ENCODE measurements at places on chromosomes 5 and 9.

DNA sequence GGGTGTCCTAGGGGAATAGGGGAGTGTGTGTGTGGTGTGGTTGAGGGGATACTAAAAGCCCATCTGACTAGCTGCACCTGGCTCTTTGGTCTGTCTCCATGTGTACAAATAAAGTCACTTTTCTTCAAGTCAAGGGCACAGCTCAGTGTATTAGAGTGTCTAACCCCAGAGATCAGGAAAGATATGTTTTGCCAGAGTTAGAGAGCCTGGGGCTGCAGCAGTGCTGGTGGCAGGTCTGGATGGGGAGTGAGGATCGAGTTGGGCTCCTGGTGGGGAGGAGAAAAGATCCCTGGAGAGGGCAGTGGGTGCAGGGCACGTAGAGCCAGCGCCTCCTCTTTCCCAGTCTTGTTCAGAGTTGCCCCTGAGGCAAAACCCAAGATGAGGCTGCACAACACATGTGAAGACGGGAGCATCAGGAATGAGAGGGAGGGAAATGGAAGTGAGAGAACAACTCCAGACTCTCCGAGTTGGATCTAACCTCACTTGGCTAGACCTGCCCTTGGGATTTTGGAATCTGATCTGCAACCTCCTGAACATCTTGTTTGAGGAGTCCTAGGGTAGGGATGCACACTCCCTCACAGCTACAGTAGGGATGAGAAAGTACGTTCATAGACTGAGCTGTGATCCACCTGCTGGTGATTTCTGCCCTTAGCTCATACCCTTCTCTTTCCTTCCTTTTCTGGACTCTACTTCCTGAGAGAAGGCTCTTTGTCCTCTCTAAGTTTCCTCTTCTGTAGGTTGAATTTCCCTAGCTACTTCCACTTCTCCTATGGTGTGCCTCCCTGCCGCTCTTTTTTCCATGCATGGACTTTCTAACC, 309.9 kb downstream of the ZSWIM6 start:
- DNase-seq: no peak

DNA sequence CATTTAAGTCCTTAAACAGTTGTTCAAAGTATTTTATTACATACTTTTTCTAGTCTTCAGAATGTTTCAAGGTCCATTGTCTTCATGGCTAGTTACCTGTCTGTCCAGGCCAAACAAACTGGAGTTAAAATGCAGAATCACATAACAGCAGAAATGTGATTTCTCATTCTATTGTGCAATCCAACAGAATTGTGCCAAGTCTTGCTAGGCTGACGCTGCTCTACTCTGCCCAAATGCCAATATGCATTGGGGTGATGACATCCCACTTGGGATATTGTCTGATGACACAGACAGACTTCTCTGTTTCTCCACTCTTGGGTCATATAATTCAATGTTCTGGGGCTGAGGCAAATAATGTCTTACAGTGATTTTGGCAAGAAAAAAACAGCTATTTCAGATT, 5.2 kb upstream of the SLC22A5 start:
- DNase-seq: no peak

- no peak for DNase-seq
Measured at GRCh38 chr5:57221049-57221568, 47.2 kb downstream of the GPBP1 start.

DNA sequence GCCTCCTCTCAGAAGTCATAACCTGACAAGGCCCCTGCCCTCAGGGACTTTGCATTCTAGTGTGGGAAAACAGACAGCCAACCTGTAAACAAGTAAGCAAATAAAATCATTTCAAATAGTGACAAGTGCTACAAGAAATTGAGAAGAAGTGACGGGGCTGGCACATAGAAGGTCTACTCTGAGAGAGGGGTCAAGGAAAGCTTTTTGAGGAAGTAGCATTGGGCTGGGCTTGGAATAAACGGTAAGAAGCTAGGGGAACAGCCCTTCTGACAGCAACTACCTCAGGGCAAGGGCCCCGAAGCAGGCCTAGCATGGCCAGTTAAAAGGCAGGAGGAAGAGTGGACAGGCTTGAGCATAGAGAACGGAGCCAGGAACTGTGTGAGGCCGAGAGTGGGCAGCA, 4.8 kb upstream of the SLC2A8 start:
- DNase-seq: no peak

GRCh38 chr5:68518286-68518685, 302.7 kb downstream of the PIK3R1 start:
- no peak for DNase-seq

DNA sequence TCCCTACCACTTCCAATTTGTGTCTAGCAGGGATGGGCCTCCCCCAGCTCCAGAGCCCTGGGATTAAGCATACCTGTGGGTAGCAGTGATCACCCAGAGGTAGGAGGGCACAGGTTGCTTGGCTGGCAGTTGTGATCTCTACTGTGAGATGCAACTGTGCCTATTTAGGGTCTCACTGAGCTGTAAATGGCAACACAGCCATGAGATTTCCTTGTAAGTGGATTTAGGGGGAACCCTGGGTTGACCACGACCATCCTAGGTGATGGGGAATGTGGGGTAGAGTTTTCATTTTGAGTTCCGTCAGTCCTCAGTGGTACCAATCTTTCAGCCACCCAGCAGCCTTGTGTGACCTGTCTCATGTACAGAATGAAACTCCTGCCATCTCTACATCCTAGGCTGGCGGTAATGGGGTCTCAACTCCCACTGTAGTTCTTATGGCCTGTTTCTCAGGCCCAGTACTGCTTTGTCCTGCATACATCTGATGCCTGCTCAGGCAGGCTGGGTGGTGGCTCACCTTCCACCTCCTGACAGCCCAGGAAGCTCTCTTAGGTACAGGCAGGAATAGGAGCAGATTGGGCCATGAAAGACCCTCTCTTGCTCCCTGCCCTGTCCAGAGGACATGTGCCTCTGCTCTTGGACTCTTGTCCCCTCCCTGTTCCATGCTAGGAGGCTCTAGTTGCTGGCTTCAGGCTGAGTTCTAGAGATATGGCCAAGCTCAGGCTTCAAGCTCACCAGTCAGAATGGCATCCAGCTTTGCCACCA, 8.1 kb downstream of the HNRNPAB start:
- DNase-seq: no peak

GRCh38 chr9:105854783-105855724, 160.7 kb downstream of the TMEM38B start:
- no peak for DNase-seq

DNA sequence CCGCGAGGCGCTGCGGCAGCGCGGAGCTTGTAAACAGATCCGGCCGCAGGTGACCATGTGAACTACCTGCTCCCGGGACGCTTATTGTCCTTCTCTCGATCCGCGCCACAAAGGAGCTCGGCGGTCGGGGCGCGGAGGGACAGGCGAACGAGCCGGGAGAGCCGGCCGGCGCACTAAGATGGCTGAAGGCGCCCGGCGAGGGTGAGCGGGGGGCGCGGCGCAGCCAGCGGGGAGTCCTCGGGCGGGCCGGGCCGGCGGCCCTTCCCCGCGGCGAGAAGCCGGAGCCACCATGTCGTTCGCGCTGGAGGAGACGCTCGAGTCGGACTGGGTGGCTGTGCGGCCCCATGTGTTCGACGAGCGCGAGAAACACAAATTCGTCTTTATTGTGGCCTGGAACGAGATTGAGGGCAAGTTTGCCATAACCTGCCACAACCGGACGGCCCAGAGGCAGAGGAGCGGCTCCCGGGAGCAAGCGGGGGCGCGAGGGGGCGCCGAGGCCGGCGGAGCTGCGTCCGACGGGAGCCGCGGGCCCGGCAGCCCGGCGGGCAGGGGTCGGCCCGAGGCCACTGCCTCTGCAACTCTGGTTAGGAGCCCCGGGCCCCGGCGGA, 535 bp downstream of the JMY start:
- DNase-seq: no peak

DNA sequence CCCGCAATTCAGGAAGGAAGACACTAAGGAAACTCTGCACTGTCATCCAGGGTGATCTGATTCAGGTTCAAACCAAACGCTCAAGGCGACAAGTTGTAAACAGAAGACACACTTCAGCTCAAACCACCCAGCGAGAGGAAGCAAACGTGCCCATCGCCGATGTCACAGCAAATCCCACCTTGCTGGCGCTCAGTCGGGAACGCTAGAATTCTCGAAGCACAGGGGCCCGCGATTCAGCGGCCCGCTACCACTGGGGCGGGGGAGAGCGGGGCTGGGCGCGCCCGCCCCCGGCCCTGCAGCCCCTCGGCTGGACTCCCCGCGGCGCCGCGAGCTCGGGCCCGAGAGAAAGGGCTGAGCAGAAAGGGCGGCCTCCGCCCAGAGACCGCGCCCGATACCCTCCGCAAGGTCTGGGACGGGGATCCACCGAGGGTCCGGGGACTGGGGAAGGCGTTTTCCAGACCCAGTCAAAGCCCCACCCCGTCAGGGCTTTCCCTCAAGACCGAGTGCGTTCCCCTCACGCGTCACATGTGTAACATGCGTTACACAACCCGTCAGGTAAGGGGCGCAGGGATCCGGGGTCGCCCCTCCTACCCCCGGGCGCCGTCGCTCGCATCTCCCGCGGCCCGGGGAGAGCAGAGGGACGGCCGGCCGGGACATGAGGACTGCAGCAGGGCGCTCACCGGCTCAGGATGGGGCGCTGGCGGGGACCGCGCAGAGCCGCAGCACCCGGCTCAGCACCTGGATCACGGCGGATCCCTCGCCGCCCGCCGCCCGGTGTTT, 469 bp downstream of the AGTPBP1 start:
- DNase-seq: no peak

- DNase-seq: no peak
Measured at GRCh38 chr5:129367883-129368282, 92.2 kb upstream of the ADAMTS19 start.

- DNase-seq: no peak
Measured at GRCh38 chr9:137162505-137163364, 7.1 kb downstream of the LRRC26 start.

GRCh38 chr5:127373858-127374491, 83.4 kb downstream of the MEGF10 start:
- DNase-seq: no peak

DNA sequence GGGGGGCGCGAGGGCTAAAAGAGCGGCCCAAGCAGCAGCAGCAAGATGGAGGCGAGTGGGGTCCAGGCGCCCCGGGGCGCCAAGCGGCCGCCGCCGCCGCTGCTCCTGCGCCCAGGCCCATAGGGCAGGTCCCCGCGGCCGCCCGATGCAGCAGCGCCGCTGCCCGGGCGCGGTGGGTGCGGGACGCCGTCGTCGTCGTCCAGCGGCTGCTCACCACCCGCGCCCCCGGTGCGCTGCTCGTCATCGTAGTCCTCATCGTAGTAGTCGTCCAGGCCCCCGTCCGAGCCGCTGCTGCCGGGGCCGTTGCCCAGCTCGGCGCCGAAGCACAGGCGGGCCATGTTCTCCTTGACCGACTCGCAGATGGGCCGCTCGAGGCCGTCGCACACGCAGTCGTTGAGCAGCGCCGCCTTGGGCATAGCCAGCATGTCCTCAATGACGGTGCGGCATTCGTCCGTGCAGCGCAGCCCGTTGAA, 1.5 kb downstream of the GAS1 start:
- DNase-seq: no peak

DNA sequence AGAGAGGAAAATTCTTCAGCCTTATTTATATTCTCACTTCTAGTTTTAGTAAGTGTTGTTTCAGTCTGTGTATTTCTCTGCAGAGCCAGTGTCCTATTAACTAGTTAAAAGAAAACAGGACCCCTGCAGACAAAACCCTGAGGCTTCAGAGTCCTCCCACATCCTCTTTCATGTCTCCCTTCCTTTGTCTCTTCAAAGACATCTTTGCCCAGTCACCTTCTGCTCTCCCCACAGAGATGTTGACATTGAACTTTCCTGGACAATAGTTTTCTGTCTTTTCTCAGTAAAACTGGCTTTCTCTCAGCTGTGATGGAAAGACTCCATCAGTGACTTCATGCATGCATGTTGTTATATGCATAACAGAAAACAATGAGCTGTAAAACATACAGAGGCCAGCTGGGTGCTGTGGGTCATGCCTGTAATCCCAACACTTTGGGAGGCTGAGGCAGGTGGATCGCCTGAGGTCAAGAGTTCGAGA, 20.2 kb downstream of the GRAMD2B start:
- no peak for DNase-seq

- DNase-seq: no peak
Measured at GRCh38 chr5:64814073-64814472, 45.3 kb downstream of the CWC27 start.

DNA sequence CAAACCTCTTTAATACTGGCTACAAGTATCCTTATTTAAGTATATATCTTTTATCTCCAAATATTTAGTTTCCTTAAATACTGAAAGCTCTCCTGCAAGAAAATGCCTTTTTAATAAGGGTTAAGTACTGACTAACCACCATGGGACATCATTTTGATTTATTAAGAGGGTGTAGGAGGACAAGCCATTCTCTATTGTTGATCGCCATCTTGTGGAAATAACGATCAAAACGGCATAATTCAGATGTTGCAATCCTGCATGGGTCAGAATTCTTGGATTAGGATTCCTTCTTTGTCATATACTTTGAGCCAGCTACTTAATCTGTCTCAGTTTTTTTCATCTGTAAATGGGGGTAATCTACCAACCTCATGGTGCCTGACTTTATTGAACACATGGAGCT, 28.7 kb upstream of the C5orf46 start:
- no peak for DNase-seq

- no peak for DNase-seq
Measured at GRCh38 chr9:136650648-136651047, 12.1 kb upstream of the EGFL7 start.

GRCh38 chr9:101140764-101141163, 112.2 kb downstream of the PLPPR1 start:
- no peak for DNase-seq

GRCh38 chr5:176180339-176180738, 57.9 kb upstream of the SIMC1 start:
- no peak for DNase-seq

- DNase-seq: no peak
Measured at GRCh38 chr5:143182901-143183820, 220.3 kb downstream of the NR3C1 start.

DNA sequence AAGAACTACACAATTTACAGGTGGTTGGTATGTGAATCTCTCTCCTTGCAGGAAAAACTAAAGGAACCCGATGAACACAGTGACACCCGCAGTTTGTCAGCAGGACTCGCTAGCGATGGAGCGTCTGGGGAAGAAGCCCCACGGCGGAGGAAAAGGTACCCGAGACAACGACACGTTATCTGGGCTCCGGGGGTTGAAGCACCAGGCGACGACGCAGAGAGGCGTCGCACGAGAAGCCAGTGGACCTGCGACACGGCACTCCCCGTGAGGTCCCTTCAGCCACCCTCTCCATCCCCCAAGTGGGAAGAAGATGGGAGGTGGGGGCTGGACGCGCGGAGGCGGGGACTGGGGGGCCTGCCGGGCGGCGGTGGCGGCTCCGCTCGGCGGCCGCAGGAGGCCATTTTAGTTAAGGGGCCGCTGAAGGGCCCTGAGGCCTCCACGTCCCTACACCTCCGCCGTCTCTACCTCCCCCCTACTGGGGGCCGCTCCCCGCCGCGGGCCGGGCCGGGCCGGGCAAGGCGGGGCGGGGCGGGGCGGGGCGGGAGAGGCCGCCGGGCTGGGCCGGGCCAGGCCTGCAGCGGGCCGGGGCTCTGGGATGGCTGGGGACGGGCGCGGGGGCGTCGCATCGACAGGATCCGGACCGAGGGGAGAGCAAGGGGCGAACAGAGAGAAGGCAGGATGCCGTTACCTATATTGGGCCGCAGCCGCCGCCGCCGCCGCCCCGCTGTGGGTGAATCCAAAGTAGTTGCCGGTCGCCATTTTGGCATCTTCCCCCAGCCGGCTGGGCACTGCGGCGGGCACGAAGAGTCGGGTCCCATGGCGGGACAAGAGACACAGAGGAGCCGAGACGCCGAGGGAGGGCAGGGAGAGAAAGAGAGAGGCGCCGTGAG, 754 bp downstream of the ZFR start:
- no peak for DNase-seq
